ENCODE measurements at places on chromosomes 7 and 10.

DNA sequence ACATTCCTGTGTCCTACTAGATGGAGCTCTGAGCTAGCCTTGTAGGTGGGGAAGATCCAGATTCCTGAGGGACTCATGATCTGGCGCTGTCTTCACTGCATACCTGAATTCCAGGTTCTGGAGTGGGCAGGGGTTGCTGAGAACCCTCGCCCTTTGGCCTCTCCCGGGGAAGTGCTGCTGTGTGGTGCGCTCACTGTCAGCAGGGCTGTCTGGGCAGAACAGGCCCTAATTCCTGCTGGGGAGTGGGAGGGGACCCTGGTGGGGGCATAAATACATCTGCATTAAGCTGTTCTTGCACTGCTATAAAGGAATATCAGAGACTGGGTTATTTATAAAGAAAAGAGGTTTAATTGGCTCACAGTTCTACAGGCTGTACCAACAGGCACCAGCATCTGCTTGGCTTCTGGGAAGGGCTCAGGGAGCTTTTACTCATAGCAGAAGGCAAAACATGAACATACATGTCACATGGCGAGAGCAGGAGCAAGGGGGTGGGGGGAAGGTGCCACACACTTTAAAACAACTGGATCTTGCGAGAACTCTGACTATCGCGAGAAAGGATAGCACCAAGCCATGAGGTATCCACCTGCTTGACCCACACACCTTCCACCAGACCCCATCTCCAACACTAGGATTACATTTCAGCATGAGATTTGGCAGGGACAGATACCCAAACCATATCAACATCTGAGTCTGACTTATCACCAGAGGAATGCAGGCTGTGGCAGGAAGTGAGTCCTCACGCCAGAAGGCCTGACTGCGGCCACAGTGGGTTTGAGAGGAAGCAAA, 115.0 kb downstream of the ADCY1 start:
- DNase-seq = no peak

DNA sequence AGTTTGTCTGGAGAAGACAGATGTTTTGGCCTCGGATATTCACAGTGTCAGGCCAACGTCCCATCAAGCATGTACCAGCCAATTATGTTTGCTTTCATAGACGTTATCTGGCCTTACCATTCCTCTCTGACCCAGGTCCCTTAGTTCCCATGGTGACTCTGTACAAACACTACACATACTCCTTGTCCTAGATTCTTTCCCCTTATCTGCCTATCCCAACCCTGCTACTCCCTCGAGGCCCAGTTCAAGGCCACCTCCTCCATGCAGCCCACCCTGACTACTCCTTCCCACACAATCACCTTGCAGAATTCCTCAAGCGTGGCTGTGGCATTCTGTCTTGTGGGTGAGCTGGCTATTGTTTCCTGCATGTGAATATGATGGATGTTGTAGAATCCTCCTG, 155.2 kb downstream of the PRKAG2 start:
- DNase-seq = no peak

- no peak for DNase-seq
Observed at GRCh38 chr7:15303357-15303756, 258.5 kb downstream of the AGMO start.

- DNase-seq = no peak
Observed at GRCh38 chr10:133028956-133029355, 58.8 kb upstream of the ADGRA1 start.

- DNase-seq = no peak
Observed at GRCh38 chr10:94001416-94001810, 7.7 kb downstream of the PLCE1 start.

- no peak for DNase-seq
Observed at GRCh38 chr7:18429547-18429946, 66.0 kb upstream of the HDAC9 start.
